ENCODE measurements at places on chromosomes 1 and 21.

GRCh38 chr1:17614586-17614985, 75.1 kb downstream of the ARHGEF10L start:
- no peak for DNase-seq

- DNase-seq = no peak
These were observed 31.8 kb downstream of the ZNF684 start for GRCh38 chr1:40563266-40563665.

- DNase-seq = no peak
These were observed 33.4 kb downstream of the VTCN1 start for GRCh38 chr1:117177376-117177775.

DNA sequence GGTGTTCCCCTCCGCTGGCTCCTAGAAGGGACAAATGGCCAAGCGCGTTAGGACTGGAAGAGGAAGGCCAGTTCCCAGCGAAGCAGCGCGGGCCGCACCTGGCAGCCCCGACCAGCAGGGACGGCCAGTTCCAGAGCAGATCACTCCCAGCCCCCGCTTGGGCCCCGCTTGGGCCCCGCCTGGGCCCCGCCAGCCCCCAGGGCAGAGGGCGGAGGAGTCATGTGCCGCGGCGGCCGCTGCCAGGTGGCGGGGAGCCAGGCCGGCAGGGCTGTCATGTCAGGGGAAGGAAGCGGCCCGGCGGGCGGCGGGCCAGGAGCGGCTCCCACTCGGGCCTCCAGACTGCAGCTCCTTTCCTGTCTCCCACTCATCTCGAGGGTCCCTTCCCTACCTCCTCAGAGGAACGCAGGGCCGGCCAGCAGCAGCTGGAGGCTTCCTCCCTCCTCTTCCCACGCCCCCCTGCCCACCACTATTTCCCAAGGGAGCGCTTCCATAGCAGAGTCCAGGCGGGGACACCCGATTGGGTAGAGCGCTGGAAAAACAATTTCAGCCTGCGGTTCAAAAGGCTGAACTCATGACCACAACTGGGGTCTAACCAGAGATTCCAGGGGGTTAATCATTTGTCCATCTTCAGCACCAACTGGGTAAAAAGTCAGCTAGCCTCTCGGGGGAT, 16.5 kb downstream of the ZNF697 start:
- DNase-seq = no peak

DNA sequence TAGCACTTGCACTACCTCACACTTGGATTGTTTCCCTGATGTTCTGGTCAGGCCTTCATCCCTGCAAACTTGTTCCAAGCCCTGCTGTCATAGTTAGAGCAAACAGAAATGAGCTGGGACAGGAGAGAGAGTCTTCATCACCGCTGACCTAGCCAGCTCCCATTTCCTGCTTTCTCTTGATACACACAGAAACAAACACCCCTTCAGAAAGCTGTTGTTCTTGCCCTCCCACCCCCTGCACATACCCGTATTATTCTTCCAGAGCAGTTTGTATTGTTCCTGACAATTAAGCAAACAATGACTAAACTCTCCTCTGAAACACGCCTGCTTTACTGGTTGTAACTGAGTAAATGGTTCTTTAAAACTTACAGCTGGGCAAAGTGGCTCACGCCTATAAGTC, 2.9 kb upstream of the SYT2 start:
- no peak for DNase-seq

DNA sequence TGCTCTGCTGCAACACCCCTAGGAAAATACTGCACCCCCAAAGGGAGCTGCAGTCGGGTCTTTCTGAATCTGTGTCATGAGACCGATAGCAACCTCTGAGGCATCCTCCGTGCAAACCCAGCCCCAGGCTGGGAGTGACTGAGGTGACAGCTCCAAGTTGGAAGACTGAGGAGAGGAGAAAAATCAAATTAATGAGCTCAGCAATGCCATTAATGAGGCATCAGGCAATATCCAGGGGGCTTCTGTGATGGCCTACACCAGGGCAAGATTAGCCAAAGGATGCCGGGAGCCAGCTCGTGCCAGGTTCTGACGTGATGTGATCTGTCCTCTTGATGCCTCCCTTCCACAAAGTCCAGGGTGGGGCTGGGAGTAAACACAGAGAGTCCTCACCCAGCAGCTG, 30.8 kb upstream of the PSMB2 start:
- DNase-seq = no peak

- no peak for DNase-seq
These were observed 9.9 kb upstream of the SPRR4 start for GRCh38 chr1:152960452-152961044.

DNA sequence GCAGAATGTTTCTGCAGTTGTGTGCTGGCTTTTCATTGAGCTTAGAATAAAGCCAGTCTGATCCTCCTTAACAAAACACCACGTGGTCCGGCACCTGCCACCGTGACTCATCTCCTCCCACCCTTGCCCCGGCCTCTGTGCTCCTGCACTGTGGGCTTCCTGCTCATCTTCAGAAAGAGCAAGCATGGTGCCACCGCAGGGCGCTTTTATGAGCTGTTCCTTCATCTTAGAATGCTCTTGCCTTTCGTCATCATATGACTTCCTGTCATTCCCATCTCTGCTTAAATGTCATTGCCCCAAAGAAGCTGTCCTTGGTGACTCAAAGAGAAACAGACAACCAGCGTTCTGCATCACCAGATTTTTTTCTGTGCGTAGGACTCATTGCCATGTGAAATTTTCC, 117.8 kb downstream of the HHAT start:
- no peak for DNase-seq

- no peak for DNase-seq
These were observed 19.3 kb upstream of the DDAH1 start for GRCh38 chr1:85484264-85484663.

- no peak for DNase-seq
These were observed 6.4 kb downstream of the HUNK start for GRCh38 chr21:31879241-31879650.

DNA sequence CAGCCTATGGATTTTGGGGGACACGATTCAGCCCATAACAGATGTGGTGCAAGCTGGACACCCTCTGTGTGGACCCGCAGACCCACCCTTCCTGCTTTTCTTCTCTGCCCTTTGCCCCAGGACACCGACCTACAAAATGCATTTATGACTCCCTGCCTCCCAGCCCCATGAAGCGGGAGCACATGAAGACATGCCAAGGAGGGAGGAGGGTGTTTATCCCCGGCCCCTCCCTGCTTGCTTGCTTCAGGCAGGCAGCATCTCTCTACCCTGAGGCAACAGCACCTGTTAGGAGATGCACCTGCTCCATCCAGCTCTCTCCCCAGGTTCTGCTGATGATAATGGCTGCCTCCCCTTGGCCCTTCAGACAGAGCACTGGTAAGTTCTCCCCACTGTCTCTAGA, 187.5 kb downstream of the PSMG1 start:
- DNase-seq = no peak

- DNase-seq = no peak
These were observed 72.1 kb downstream of the LMX1A start for GRCh38 chr1:165284454-165284853.

Data from fibroblast of skin of left biceps (primary cell).